ENCODE measurements at places on chromosomes 1 and 21.

- DNase-seq: no peak
These were observed 7.9 kb downstream of the COL6A1 start for GRCh38 chr21:45989355-45990048.

- no peak for DNase-seq
These were observed 93.7 kb downstream of the TTC3 start for GRCh38 chr21:37166733-37167132.

DNA sequence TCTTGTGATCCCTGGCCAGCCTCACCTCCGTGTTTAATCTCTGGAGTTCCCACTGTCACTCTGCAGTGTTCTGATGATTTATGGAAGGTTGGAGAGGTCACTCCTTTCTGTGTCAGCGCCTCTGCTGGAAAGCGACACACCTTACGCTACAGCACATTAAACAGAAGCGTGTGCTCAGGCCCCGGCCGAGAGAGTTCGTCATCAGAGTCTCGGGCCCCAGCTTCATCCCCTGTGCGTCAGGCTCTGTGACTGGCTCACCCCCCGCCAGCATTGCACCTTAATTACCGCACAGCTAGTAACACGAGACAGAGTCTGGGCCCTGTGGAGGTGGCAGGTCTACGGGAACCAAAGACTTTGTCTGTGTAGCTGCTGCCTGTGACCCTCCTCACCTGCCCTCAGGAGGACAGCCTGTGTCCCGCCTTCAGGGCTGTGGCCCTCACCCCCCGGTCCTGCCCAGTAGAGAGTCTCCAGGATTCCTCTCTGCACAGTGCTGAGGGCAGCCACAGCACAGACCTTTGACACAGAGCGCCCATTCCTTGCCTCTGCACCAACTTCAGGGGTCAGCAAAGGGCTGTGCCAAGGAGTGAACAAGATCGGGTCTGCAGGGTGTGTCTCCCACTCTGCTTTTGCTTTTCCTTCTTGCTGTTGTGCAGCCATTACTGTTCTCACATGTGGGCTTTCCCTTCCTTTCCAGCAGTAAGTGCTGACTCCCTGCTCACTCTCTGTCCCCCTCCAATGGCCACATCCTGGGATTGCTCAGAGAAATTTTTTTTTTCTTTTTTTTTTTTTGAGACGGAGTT lies 157.6 kb downstream of the PGBD5 start:
- DNase-seq: no peak

- DNase-seq: no peak
These were observed 365.6 kb upstream of the ADGRL2 start for GRCh38 chr1:81435175-81435574.

DNA sequence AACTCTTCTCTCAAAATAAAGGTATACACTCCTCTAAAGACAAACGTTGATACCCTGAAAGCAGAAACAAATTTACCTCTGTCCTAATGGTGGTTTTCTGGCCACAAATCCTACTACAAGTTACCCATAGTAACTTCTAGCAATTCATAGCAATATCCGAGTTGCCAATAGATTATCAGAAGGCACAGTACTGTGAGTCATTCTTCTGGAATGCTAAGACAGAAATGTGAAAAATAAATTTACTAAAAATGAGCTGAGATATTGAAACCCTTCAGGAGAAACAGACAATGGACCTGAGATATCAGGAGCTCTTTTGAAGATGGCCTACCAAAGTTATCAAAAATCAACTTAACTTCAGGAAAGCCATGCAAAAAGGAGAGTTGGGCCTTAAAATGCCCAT lies 715.0 kb upstream of the ADAMTS5 start:
- no peak for DNase-seq

GRCh38 chr21:9735421-9735961 lies 785.9 kb upstream of the TPTE start:
- no peak for DNase-seq

DNA sequence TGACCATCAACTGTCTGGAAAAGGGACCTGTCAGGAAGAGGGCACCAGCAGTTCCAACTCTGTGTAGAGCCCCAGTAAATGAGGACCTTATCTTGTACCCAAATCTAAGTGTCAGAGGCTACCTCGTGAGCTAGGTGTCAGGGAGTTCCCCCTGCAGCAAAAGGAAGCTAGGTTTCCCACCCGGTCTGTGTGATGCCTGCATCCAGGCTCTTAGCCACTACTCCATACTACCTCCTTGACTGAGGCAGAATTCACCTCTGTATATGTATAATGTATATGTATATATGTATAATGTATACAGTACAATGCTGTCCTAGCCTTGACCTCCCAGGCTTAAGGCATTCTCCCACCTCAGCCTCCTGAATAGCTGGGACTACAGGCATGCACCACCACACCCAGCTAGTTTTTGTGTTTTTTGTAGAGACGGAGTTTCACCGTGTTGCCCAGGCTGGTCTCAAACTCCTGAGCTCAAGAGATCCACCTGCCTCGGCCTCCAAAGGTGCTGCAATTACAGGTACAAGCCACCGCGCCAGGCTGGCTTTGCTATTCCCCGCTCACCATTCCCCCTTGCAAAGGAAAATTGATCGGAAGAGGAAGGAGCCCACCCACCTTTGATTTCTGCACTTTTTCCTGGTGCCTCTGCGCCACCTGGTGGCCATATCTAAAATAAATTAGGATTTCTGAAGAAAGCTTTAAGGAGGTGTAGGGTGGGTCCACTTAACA lies 15.7 kb upstream of the LUZP1 start:
- peak; percentile 21 for DNase-seq

GRCh38 chr1:58325866-58326265 lies 220.7 kb downstream of the OMA1 start:
- no peak for DNase-seq

Data from activated T-cell treated with anti-CD3 and anti-CD28 coated beads for 24 hours (primary cell).